ENCODE measurements at places on chromosomes 3 and 15.

- DNase-seq, result no peak
Measured at GRCh38 chr3:68447885-68448284, 484.5 kb downstream of the TAFA4 start.

- peak; percentile 99 for DNase-seq
Measured at GRCh38 chr3:50337175-50337861, 3.3 kb downstream of the RASSF1 start.

- no peak for DNase-seq
Measured at GRCh38 chr3:98982351-98982750, 80.9 kb upstream of the DCBLD2 start.

DNA sequence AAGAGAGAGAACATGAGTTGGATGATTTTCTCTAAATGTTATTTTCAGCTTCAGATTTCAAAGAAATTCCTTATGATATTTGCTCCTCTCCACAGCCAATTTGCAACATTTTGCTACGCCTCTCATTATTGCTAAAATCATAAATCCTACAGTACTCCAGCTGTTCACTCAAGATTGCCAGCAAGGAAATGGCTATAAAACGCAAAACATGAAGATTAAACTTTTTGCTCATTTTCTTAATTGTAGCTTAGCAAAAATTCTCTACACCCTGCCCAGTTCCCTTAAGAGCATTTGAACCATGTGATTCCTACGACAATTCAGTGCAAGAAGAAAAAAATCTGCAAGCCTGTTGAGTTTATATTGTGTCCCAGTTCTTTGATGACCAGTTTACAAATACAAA, 6.8 kb downstream of the CHRNA3 start:
- no peak for DNase-seq

- DNase-seq, result no peak
Measured at GRCh38 chr15:100026041-100026440, 292.8 kb upstream of the LYSMD4 start.
